Activated CD4-positive, CD25-positive, alpha-beta regulatory T cell (primary cell): ENCODE measurements at places on chromosomes 13 and 19.
A peak's percentile ranks its signal among the peaks of the same experiment; 100 is the strongest.

DNA sequence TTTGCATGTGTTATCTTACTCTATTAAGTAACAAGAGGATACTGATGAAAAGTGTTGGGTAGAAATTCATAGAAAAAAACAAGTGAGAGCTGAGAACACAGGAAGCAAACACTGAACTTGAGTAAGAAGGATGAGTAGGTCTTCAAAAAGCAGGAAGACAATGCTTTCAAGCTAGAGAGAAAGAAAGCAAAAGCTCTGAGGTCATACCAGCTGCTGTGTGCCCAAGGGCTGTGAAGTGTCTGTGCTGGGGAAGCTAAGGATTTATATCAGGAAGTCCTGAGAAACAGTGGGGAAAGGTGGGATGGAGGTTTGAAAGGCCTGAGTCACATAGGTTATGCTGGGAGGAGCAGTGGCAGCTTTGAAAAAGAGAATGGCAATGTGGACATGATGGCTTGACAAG is 145.5 kb upstream of the MAB21L1 start:
- DNase-seq, result no peak

DNA sequence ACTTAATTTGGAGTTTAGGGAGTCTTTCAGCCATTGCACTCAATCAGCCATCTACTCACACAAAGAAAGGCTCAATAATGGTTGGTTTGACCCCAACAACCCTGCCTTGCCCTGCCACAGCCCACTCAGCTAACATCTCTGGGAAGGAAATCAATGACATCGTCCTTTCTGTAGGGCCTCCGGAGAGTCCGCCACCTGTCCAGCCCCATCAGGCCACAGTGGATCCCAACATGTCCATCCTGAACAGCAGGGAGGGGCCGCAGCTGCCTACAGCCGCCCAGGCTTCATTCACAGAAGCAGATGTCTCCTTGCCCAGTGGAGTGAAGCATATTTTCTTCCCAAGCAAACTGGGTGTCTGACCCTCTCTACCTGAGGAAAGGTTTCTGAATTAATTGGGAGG is 4.2 kb upstream of the CDX2 start:
- no peak for DNase-seq

DNA sequence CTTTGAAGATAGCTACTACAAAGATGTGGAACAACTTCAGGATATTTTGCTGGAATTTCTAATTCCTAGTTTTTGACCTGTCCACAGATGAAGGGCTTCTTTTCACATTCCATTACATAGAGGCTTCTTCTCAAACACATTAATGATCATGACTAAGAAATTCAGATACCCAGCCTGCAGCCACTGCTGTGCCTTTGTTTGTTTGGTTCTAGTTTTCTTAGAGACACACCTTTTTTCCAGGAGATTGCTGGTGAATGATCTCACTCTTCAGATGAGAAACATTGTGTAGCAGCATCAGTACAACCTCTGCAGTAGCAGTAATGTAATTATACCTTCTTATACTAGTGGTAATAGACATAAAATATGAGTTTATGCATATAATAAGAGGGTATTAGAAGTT is 5.0 kb downstream of the TDRD3 start:
- no peak for DNase-seq

- no peak for DNase-seq
Observed at GRCh38 chr19:3006075-3006767, 22.9 kb downstream of the TLE2 start.

- DNase-seq, result no peak
Observed at GRCh38 chr19:46979126-46980105, 40.2 kb upstream of the NPAS1 start.

GRCh38 chr13:23500849-23501248 is 67.3 kb upstream of the SACS start:
- no peak for DNase-seq

DNA sequence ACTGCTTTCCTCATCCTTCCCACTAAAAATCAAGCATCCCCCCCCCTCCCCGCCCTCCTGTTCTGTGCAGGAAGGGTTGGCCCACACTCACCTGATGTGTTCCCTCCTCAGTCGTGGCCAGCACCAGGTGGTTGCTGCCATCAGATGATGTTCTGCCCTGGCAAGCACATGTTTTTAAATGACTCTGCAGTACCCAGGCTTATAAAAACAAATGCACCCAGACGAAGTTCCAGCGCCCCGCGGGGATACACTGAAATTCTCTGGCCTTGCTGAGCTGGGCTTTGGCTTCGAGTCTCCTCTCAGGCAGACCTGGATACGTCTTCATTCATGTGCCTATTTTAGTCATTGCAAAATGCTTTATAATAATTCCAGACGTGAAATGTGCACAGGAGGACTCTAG is 316.3 kb downstream of the DLEU7 start:
- no peak for DNase-seq

DNA sequence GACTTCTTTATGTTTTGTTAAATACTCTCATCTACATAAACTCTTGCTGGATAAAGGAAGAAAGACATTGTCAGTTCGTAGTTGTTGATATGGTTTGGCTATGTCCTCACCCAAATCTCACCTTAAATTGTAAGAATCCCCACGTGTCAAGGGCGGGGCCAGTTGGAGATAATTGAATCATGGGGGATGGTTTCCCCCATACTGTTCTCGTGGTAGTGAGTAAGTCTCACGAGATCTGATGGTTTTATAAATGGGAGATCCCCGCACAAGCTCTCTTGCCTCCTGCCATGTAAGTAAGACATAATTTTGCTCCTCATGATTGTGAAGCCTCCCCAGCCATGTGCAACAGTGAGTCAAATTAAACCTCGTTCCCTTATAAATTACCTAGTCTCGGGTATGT is 3.6 kb downstream of the ADGRE1 start:
- no peak for DNase-seq

DNA sequence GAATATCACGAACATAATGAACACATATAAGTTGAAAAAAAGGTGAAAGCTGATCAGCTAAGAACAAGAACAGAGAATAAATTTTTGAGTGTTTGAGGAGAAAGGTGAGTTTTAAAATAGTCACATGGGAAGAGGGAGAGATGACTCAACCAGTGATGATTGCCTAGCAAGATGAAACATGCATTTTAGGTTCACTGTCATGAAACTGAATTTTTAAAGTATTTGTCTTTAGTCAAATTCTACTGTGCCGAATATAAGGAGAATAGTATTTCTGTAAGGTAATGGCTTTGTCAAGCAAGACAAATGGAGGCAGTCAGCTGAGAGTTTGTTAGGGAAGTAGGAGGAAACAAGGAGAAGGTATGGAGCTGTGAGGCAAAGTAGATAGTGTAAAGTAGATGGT is 2557.4 kb downstream of the PCDH9 start:
- no peak for DNase-seq

GRCh38 chr19:20151617-20152145 is 15.3 kb upstream of the ZNF486 start:
- DNase-seq, result no peak

GRCh38 chr13:33204130-33204927 is 81.2 kb downstream of the STARD13 start:
- DNase-seq, result no peak

DNA sequence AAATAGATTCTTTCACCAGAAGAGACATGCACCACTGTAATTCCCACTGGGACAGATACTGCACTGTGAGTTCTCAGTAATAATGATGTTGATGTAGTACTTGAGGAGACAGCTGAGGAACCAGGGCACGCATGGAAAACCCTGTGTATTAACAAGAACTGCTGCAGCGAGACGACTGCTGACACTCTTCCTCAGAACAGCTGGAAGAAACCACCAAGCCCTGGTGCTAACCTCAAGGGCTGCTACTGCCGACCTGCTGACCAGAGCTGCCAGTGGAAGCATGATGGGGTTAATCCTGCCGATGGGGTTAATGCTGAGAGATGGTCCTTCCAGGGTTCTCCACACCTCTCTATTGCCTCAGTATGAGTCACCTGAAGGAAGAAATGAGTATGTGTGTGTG is 45.6 kb downstream of the EDNRB start:
- DNase-seq, result no peak

GRCh38 chr13:32309312-32310133 is 5.6 kb downstream of the ZAR1L start:
- no peak for DNase-seq

DNA sequence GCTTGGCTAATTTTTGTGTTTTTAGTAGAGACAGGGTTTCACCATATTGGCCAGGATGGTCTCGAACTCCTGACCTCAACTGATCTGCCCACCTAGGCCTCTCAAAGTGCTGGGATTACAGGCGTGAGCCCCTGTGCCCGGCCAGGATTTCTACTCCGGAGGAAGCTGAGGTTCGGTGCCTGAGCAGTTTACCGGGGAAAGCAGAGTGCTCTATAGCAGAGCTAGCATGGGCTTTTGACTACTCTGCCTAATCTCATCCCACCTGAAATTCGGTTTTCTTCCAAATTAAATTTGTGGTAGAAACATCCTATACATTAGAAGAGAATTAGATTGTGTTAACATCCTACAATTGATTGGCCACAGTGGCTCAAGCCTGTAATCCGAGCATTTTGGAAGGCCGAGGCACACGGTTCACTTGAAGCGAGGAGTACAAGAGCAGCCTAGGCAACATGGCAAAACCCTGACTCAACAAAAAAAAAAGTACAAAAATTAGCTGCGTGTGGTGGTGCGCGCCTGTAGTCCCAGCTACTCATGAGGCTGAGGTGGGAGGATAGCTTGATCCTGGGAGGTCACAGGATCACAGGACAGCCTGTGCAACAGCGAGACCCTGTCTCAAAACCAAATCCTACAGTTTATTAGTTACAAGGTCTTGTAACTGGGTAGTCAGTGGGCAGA is 1.6 kb downstream of the RPL13A start:
- no peak for DNase-seq

DNA sequence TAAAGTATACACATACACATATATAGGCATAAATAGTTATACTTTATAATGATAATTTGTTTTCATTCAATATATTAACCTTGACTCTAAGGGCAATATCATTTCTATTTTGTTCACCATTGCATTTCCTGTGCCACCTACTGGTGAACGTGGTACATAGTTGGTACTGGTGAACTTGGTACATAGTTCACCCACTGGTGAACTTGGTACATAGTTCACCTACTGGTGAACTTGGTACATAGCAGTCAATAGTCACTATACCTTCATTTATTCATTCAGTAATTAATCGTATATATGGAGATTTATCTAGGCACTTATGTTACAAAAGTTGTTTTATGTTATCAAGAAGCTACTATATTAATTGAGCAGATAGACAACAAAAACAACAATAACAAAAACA is 172.6 kb upstream of the ATXN8OS start:
- no peak for DNase-seq

GRCh38 chr13:100673713-100674571 is 653 bp downstream of the TMTC4 start:
- peak; percentile 33 for DNase-seq
